ENCODE measurements at places on chromosomes 11 and 22. TPM values are rescaled to one million over a fixed set of nuclear protein-coding genes. Genes with fewer than 3 reads are reported as not detected.

- no peak for DNase-seq
Observed at GRCh38 chr22:21094911-21095772, 49.4 kb downstream of the LRRC74B start.

TUBA8 gene
- 2.5 TPM for total RNA-seq

GRCh38 chr11:122085712-122086111 is 30.3 kb downstream of the BLID start:
- no peak for DNase-seq

KRTAP5-8 gene
- 0.73 TPM for total RNA-seq

DNA sequence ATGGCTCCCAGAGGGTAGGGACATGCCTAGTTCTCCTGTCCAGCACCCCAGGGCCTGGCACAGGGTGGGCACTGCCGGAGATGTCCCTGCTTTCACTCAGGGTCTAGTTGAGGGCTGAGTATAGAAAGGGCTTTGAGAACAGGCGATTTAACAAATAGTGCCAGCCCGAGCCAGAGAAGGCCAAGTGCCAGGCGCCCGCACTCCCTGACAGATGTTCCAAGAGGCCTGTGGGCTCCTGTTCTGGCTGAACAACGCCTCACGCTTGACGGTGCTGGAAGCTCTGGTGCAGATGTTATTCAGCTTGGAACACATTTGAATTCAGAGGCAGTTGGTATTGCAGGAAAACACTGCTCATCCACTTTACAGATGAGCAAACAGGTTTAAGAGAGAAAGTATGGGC is 46.5 kb downstream of the NFAM1 start:
- no peak for DNase-seq

Measured in mesothelial cell of epicardium (in vitro differentiated cells).